Fibroblast of skin of left biceps (primary cell): ENCODE measurements at places on chromosomes 5 and 9.

- DNase-seq = peak; percentile 66
Measured at GRCh38 chr5:110768138-110768860, 29.5 kb downstream of the SLC25A46 start.

DNA sequence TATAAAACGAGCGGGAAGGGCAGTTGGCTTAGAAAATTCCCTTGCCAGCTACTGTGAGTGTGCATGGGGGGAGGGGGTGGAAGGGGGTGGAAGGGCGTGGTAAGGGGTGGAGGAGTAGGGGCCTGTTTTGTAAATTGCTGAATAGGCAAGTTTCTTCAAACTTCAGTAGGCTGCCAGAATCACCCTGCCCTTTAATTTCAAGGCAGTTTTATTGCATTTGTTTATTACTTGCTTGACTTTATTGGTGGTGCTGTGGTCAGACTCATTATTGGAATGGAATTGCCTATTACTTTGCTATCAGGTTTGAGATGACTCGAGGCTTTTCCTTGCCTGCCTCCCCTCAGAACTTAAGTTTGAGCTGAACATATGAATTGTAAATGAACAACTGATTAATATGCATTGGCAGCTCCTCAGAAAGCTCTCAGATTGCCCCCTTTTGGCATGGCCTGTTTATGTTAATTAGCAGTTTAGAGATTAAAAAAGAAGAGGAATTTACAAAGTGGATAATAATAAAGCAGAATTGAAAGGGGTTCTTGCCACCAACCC is 76.0 kb downstream of the SEMA6A start:
- DNase-seq = no peak

GRCh38 chr9:22528485-22528884 is 81.9 kb downstream of the DMRTA1 start:
- no peak for DNase-seq

DNA sequence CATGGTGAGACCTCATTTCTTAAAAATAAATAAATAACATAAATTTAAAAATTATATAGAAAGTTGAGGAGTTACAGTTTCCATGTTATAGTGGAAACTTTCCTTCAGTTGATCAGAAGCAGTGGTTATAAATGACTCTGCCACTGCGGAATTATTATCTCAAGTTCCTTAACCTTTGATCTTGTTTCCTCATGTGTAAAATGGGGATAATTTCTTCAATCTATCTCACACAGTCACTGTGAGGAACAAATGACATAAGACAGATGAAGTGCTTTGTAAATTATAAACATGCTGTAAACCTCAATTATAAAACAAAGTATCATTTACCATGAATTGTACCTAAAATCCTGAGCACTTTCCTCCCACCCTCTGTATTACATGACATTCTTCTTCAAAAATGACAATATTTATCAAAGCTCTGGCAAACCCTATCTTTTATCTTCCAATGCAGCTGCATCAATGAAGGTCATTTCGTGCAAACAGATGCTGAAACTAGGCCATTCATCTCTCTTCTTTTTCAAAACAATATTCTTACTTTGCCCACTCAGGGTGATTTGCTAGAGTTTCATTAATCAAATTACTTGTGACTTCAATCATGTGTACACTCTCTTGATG is 46.8 kb downstream of the TMEM245 start:
- DNase-seq = no peak

GRCh38 chr9:105502276-105502675 is 54.4 kb downstream of the FSD1L start:
- DNase-seq = no peak

DNA sequence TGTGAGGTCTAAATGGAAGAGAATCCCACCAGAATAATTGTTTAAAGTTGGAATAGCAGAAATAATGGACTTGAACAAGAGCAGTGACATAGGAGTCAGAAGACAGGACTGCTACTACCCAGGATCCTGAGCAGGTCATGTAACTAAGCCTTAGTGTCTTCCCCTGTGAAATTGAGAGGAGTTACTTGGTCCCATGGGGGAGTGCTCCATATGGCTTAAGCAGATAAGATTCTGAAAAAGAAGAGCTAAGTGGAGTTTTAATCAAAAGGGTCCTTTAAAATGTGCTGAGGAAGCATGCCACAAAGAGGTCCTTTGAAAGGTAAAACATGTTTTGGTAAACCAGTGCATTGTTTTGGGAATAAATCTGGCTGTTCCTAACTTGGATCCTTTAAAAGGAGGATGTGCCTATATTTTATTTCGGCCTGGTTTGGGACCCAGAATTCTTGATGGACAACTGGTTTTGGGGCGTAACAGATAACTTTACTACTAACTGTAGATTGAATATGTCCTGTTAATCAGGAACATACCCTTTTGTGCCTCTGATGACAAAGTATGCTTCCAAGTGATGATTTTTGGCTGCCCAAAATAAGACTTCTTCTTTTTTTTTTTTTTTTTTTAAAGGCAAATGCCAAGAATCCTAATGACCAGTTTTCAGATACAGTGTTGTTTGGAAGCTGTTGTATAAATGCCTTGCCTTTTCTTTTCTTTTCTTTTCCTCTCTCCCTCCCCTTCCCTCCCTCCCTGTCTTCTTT is 5.7 kb downstream of the RCL1 start:
- DNase-seq = no peak

- DNase-seq = no peak
Measured at GRCh38 chr9:104900871-104901270, 27.1 kb downstream of the ABCA1 start.

DNA sequence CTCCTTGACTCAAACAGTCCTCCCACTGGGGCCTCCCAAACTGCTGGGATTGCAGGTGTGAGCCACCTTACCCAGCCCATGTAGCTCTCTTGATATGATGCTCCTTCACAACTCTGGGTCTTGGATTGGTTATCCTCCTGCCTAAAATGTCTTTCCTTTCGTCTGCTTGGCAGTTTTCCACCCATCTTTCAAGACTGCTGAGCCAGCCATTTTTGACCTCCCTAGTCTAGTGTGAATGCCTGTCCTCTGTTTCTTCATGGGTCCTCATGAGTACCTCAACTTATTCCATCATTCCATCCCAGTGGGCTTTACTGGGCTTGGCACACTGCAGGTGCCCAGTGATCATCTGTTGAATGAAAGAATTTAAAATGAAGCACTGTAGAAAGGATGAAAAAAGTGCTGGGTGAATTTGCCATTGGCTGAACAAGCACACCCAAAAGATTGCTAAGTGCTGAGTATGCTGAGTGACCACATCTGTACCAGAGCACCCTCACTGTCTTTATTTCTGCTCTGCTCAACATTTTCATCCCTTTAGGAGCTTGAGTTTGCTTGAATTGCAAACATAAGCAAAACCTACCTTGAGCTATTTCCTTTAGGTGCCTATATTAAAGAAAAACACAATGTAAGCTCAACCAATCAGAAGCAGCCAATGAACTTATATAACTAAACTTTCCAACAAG is 84.8 kb upstream of the FAM169A start:
- no peak for DNase-seq

DNA sequence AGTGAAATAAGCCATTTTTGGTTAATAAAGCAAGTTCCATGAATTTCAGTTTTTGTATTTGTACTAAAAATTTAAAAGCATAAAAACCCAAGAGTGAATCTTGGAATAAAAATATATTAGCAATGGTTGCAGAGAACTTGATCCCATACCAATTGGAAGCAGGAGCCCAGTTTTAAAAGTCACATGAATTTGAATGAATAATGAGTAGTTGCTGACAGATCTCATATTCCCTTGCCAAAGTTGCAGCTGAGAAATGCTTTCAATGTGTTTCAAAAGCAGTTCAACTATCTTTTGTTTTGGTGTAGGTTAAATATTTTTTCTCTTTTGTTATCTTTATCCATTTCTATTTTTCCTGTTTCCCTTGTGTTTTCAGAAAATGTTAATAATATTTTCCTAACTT is 818.6 kb downstream of the CDH18 start:
- DNase-seq = no peak

DNA sequence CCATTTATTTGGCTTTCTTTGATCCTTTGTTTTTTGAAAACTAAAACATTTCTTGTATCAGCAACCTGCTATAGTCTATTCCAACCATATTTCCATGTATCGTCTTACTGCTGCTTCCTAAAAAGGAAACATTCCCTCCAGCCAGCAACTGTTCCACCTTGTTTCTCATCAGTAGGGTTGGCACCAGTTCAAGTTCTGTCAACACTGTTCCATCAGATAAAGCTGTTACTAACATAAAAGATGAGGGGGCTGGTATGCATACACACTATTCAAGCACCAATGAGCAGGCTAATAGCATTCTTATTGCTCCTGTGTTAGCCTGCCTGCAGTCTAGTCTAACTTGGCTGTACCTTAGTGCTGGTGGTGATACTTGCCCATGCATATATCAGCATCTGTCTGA is 178.3 kb downstream of the CWC27 start:
- peak; percentile 44 for DNase-seq

DNA sequence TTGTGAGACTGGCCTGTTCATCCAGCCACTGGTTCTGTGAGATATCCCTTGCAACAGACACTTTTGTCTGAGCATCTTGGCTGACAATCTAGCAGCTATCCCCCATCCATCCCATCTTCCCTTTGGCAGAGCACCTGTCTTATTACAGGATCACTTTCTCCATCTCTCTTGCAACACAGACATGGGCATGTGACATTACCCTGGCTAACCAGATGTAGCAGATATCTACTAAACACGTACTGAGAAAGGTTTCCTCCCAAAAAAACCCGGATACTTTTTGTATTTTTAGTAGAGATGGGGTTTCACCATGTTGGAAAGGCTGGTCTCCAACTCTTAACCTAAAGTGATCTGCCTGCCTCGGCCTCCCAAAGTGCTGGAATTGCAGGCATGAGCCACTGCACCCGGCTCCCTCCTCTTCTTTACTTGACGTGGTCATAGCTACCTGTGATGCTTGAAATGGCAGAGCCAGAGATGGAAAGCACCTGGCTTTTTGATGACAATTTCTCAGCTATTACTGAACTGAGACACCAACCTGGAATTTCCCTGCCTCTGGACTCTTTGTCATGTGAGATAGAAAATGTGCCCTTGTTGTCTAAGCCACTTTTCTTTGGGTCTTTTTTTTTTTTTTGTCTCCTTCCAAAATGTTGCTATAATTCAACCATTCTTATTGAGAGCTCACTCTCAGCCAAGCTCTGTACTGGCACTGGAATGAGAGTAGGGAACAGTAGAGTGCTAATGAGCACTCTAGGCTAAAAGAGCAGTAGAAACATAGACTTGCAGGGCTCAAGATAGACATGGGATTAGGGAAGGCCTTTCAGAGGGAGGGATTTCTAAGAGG is 32.6 kb downstream of the FNBP1 start:
- DNase-seq = no peak

GRCh38 chr9:98142182-98142907 is 23.3 kb upstream of the TRIM14 start:
- no peak for DNase-seq

GRCh38 chr5:64688391-64688790 is 1.9 kb upstream of the SHISAL2B start:
- DNase-seq = no peak

DNA sequence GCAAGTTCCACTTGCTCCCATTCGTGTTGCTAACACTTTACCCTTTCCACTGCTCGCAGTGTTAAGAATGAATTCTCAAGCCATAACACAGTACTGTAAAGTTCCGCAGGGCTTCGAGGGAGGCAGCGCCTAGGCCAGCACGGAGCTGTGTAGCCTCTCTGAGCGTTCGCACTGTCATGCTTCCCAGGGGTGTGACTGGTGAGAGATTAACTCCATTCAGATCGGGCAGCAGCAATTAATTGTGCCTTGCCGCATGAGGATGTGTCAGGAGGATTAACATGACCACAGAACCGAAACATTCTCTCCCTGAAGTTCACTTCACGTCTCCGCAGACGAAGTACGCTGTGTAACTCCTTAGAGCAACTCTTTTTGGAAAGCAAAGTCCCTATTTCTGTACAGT is 23.2 kb downstream of the ZBTB34 start:
- no peak for DNase-seq

GRCh38 chr5:166165596-166165995 is 2125.8 kb upstream of the WWC1 start:
- no peak for DNase-seq

GRCh38 chr5:133842846-133843611 is 125.4 kb downstream of the C5orf15 start:
- no peak for DNase-seq

DNA sequence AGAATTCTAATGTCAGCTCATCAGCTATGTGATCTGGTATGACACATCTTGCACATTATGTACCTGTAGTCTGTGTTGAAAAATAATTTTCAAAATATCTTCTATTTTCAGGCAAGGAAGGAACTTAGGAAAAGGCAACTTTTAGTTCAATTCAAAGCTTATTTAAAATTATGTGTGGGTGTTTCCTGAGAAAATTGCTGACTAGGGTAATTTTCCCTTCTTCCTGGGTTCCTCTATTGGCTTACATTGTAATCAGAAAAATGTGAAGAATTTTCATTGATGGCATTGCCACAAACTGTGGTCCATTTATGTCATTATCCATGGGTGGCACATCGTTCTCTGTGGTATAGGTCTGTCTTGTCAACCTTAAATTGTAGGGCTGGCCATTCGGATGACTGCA is 328.7 kb upstream of the SGCD start:
- DNase-seq = no peak

- no peak for DNase-seq
Measured at GRCh38 chr5:132414634-132415378, 45.3 kb downstream of the SLC22A5 start.

- DNase-seq = no peak
Measured at GRCh38 chr5:171023508-171023907, 161.7 kb downstream of the RANBP17 start.

- no peak for DNase-seq
Measured at GRCh38 chr9:130639866-130640555, 24.4 kb upstream of the PRDM12 start.
